ENCODE measurements at places on chromosomes 5 and 9. TPM values are rescaled to one million over a fixed set of nuclear protein-coding genes. Genes with fewer than 3 reads are reported as not detected.

DNA sequence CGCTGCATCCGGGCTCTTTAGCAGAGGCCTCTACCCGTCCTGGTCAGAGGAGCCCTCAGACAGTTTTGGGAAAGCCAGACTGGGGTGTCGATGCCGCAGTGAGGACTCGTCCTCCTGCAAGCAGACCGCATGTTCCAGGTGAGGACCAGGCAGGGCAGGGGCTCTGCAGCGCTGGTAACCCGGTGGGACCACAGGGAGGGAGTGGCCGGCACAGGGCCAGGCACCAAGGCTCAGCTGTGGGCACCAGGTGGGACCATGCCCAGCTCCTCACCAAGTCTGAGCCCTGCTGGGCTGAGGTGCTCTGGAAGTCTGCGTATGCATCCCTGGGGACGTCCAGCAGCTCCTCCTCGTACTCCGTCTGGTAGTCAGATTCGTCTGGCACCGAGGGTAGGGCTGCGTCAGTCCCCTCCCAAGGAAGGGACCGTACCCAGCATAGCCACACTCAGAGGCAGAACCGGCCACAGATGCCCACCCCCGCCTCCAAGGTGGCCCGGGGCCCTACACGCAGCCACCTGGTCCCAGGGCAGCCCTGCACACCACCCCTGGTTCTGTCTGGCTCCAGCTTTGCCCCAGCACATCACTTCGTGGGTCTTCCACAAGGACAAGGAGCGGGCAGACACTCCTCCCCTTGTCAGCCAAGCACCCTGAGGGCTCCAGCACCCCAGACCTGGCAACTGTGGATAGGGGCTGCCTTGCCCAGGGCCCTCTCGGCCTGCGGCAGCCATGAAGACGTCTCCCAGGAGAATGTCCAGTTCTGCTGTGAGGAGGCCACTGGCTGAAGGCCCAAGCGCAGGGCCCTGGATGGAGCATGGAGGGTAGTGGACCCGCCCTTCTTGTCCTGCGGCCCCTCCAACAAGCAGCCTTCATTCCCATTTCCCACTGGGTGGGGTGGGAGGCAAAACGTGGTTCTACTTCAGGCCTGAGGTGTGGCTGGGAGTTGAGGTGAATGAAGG lies 1.5 kb upstream of the NSMF start:
- H3K27ac ChIP-seq: no peak overlapping the region
- no peak for DNase-seq
- peaks cover 10% of the 10 kb centered on the region for H3K27me3 ChIP-seq
- peaks cover 17% of the 10 kb centered on the region for H3K4me1 ChIP-seq
- peaks cover 11% of the 10 kb centered on the region for H3K36me3 ChIP-seq

- H3K27me3 ChIP-seq: no peaks in the 10 kb centered on the region
- peak overlapping the region; percentile 78 for H3K27ac ChIP-seq
- peaks cover 5% of the 10 kb centered on the region for H3K4me1 ChIP-seq
- DNase-seq: peak; percentile 71
- H3K4me3 ChIP-seq: peak overlapping the region; percentile 36
- no peaks in the 10 kb centered on the region for H3K36me3 ChIP-seq
Measured at GRCh38 chr5:160438316-160439204, 16.9 kb downstream of the PTTG1 start.

DNA sequence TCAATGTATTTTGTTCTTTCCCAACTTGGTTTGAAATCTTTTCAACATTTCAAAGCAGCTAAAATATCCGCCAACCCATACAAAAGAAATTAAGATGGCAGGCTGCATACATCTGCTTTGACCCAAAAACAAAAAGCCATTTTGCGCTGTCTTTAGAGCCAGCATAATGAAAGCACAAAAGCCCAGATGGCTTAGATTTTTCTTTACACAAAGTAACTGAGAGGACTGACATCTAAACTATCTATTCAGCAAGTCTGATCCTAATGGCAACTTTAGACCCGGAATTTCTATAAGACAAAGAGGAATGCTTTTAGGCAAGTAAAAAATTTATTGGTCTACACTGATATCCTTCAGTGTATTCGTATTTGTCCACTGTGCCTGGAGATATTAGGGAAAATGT lies 86.3 kb downstream of the MYO10 start:
- H3K4me3 ChIP-seq: no peak overlapping the region
- no peak overlapping the region for H3K27ac ChIP-seq
- no peaks in the 10 kb centered on the region for H3K27me3 ChIP-seq
- no peaks in the 10 kb centered on the region for H3K36me3 ChIP-seq

- H3K27me3 ChIP-seq: no peaks in the 10 kb centered on the region
- DNase-seq: peak; percentile 52
- H3K27ac ChIP-seq: no peak overlapping the region
Measured at GRCh38 chr9:14752871-14753270, 30.3 kb upstream of the CER1 start.

- H3K4me1 ChIP-seq: peaks cover 7% of the 10 kb centered on the region
- H3K36me3 ChIP-seq: peaks cover 12% of the 10 kb centered on the region
- no peak overlapping the region for H3K4me3 ChIP-seq
Measured at GRCh38 chr5:16871746-16872339, 64.2 kb downstream of the MYO10 start.

- no peak for DNase-seq
- H3K4me1 ChIP-seq: no peaks in the 10 kb centered on the region
- H3K36me3 ChIP-seq: peaks cover 9% of the 10 kb centered on the region
Measured at GRCh38 chr9:77892955-77893514, 138.6 kb downstream of the GNAQ start.

GRCh38 chr9:2032234-2032633 lies 17.1 kb downstream of the SMARCA2 start:
- no peaks in the 10 kb centered on the region for H3K4me1 ChIP-seq
- no peak overlapping the region for H3K27ac ChIP-seq
- H3K27me3 ChIP-seq: no peaks in the 10 kb centered on the region
- H3K36me3 ChIP-seq: peaks cover 29% of the 10 kb centered on the region
- H3K4me3 ChIP-seq: no peak overlapping the region

GRCh38 chr5:38938424-38938823 lies 92.6 kb downstream of the OSMR start:
- H3K27ac ChIP-seq: no peak overlapping the region
- no peak overlapping the region for H3K4me3 ChIP-seq
- no peaks in the 10 kb centered on the region for H3K4me1 ChIP-seq
- DNase-seq: no peak
- H3K36me3 ChIP-seq: peaks cover 24% of the 10 kb centered on the region
- no peaks in the 10 kb centered on the region for H3K27me3 ChIP-seq

DNA sequence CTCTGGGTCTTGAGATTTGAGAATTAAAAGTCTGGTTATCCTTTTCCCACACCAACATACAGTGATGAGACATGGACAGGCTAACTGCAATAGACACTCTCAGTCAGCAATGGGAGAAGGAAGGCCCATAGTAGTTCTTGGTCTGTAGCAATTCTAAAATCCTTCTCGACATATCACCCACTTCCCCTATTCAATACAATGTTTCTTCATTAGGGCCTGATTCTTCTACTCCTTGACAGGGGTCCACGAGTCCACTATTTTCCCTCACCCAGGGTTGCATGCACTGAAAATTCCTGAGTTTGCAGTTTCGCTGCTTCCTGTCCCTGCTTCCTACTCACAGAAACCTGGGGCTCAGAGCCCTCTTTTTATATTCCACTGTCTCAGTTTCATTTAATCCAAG lies 402.8 kb downstream of the MAT2B start:
- H3K4me3 ChIP-seq: no peak overlapping the region
- no peaks in the 10 kb centered on the region for H3K36me3 ChIP-seq

GRCh38 chr5:8299716-8300115 lies 430.8 kb downstream of the MTRR start:
- no peaks in the 10 kb centered on the region for H3K4me1 ChIP-seq
- H3K36me3 ChIP-seq: no peaks in the 10 kb centered on the region
- no peak for DNase-seq
- H3K27me3 ChIP-seq: no peaks in the 10 kb centered on the region

- peaks cover 25% of the 10 kb centered on the region for H3K27me3 ChIP-seq
- no peaks in the 10 kb centered on the region for H3K4me1 ChIP-seq
- no peak for DNase-seq
Measured at GRCh38 chr5:159854916-159855315, 61.4 kb upstream of the ADRA1B start.

DNA sequence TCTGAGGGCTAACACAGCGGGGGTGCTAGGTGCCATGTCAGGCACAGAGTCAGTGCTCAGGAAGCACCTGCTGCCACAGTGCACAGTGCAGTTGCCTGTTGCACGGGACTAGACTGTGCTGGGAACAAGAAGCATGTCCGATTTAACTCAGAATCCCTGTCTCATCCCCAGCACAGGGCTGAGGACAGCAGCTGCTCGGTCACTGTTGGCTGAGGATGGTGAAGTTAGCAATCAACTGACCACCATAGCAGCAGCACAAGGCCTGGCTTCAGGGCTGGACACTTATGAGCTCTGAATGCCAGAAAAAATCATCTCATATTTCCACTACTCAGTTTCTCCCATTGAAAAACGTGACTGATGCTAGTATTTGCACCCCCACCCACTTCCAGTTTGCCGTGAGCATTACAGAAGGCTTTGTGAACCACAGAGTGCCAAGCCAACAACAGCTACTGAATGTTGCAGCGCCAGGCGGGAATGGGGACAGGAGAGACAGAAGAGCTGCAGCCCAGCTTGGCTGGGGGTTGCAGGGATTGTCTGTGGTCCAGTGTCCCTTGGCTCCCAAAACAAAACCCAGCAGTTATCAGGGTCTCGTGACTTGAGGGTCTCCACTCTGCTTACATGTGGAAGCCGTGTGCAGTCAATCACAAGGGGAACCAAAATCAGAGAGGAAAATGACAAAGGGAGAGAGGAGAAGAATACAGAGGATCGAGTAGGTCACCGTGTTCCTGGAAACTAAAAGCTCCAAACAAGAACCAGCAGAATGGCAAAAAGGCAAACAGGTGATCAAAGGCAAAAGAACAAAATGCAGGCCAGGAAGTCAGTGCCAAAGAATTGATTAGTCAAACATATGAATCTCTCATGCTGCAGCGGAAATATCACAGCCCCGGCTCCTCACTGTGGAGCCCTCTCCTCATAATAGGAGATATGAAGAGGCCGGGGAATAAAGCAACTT lies 155.6 kb downstream of the CRB2 start:
- no peak for DNase-seq
- H3K4me1 ChIP-seq: no peaks in the 10 kb centered on the region
- peaks cover 9% of the 10 kb centered on the region for H3K36me3 ChIP-seq
- H3K4me3 ChIP-seq: no peak overlapping the region
- no peaks in the 10 kb centered on the region for H3K27me3 ChIP-seq

GRCh38 chr5:171158581-171158980 lies 150.5 kb upstream of the TLX3 start:
- no peaks in the 10 kb centered on the region for H3K27me3 ChIP-seq
- H3K4me1 ChIP-seq: no peaks in the 10 kb centered on the region
- no peak for DNase-seq
- no peak overlapping the region for H3K4me3 ChIP-seq

DNA sequence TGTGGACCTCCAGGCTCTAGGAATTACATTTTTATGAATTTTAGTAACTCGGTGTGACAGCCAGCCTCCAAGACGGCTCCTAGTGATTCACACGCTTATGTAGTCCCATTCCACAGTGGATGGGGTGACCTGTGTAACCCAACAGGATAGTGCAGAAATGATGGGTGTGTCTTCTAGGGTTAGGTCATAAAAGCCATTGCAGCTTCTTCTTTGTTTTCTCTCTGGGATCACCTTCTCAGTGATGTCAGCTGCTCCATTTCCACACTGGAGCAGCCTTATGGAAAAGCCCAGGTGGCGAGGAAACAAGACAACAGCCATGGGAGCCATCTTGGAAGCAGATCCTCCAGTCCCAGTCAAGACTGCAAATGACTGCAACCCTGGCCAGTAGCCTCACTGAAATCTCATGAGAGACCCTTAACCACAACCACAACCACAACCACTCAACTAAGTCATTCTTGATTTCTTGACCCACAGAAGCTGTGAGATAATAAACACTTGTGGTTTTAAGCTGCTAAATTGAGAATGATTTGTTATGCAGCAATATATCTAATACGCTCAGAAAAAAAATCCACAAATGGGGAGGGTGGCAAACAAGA lies 5.1 kb upstream of the GNPDA1 start:
- no peaks in the 10 kb centered on the region for H3K27me3 ChIP-seq
- H3K4me1 ChIP-seq: peaks cover 13% of the 10 kb centered on the region
- DNase-seq: no peak
- no peak overlapping the region for H3K4me3 ChIP-seq
- H3K36me3 ChIP-seq: no peaks in the 10 kb centered on the region
- no peak overlapping the region for H3K27ac ChIP-seq

DNA sequence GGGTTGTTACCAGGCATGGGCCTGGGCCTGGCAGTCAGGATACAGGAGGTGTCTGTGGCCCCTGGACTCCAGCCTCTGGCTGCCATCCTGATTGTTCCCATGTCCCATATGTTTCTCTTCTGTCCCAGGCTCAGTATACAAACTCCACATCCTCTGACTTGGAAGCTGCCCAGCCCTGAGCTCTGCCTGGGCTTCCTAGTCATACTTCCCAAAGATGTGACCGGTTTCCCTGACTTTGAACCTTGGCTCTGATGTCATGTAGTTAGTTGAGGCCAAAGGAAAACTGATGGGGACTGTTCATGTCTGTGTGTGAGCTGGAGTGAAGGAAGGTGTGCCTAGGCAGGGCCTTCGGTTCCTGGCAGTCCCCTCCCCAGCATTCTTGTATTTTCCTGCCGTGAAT lies 50.4 kb downstream of the CYSTM1 start:
- H3K36me3 ChIP-seq: peaks cover 2% of the 10 kb centered on the region
- no peaks in the 10 kb centered on the region for H3K27me3 ChIP-seq
- H3K4me1 ChIP-seq: peaks cover 62% of the 10 kb centered on the region
- DNase-seq: peak; percentile 60

GRCh38 chr5:115549154-115549553 lies 4.6 kb upstream of the FEM1C start:
- H3K4me1 ChIP-seq: no peaks in the 10 kb centered on the region
- no peak overlapping the region for H3K4me3 ChIP-seq
- no peak for DNase-seq
- H3K27ac ChIP-seq: no peak overlapping the region
- H3K27me3 ChIP-seq: no peaks in the 10 kb centered on the region
- no peaks in the 10 kb centered on the region for H3K36me3 ChIP-seq

- no peak for DNase-seq
- H3K4me1 ChIP-seq: no peaks in the 10 kb centered on the region
- H3K4me3 ChIP-seq: no peak overlapping the region
- H3K27me3 ChIP-seq: no peaks in the 10 kb centered on the region
Measured at GRCh38 chr5:31706186-31706585, 67.3 kb downstream of the PDZD2 start.

DNA sequence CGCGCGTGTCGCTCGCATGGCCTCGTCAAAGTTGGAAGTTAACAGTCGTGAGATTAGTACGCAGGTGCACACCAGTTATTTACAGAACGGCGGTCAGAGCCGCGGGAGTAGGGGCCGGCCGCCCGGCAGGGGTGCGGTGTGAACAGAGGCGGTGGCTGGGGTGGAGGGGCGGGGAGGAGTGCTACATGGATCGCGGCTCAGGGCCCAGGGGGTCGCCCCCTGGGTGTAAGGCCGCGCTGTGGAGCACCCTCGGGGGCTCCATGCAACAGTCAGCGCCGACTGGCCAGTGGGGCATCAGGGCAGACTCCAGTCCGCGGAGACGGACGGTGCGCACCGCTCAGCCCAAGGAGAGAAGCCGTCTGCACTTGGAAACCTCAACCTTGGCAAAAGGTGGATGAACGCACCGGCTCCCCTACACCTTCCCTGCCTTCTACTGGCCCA lies 60.3 kb downstream of the ZNF354C start:
- H3K27me3 ChIP-seq: no peaks in the 10 kb centered on the region
- H3K4me3 ChIP-seq: no peak overlapping the region
- no peaks in the 10 kb centered on the region for H3K36me3 ChIP-seq
- DNase-seq: no peak
- H3K4me1 ChIP-seq: no peaks in the 10 kb centered on the region

Gene PCDHGA3
- 0.96 TPM for polyA plus RNA-seq

Gene SLF1
- polyA plus RNA-seq: 9.5 TPM

Gene OBP2B
- polyA plus RNA-seq: not detected

Gene ARHGEF37
- 4.5 TPM for polyA plus RNA-seq

Gene HINT2
- 29.7 TPM for polyA plus RNA-seq
